Amniotic stem cell (primary cell): ENCODE measurements at places on chromosomes 3 and 15.

GRCh38 chr3:153591561-153592245 is 429.7 kb downstream of the RAP2B start:
- no peak for DNase-seq

- no peak for DNase-seq
Measured at GRCh38 chr3:72188536-72188935, 403.6 kb upstream of the PROK2 start.

GRCh38 chr3:21505711-21506460 is 245.1 kb downstream of the ZNF385D start:
- DNase-seq = no peak

DNA sequence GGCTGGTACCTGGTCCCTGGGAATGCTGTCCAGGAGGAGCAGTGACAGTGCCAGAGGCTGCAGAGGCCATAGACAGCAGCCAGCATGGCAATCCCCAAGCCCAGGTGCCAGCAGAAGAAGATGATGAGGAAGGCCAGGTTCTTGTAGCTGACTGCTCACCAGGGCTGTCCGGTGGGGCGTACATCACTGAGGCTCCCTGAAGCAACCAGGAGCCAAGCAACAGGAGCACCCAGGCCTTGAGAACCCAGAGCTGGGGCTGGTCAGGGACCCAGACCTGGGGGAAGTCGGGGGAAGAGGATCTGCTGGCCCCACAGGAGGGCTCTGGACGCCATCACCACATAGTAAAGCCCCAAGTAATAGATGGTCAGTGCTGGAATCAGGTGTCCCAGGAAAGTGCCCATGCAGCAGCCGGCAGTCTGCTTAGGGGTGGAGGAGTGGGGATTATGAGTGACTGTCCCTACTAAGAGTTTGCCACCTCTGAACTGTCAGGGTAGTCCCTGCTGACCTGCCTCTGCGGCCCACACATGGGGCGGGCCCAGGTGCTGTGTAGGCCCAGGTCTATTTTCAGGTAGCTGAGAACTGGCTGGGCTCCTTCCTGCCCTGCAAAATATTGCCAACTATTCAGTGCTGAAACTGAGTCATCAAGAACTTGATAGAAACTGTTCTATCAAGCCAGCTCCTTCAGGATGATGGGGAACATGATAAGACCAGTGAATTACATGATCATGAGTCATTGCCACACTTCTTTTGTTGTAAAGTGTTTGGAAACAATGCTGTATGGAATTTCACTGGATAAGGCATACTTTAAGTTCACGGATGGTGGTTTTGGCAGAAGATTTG is 68.7 kb downstream of the CHRD start:
- no peak for DNase-seq

DNA sequence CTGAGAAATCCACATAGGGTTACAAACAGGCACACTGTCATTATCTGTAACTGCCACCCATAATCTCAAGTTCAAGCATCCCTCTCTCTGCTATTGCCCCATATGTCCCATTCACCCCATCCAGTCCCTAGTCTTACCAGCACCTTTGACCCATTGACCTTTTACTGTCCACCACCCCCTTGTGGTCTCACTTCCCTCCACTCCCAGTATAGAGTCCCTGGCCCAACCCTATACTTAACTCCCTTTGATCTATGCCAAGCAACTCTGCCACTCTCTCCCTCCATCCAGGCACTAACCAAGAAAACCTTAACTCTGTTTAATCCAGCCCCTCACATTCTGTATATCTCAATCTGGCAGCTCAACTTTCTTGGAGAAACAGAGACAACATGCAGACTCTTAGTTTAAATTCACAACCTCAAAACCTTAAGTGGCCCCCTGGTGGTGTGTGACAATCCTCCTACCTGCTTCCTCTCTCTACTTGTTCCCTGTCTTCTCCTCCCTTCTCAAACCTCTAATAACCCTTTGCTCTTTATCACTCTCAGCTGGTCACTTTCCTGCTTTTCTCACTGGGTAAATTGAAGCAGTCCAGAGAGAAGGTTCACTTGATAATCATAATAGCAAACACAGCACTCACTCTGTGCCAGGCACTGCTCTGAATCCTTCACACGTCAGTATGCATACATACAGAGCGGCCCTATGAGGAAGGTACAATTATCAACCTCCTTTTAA is 162.7 kb downstream of the STT3B start:
- DNase-seq = no peak

DNA sequence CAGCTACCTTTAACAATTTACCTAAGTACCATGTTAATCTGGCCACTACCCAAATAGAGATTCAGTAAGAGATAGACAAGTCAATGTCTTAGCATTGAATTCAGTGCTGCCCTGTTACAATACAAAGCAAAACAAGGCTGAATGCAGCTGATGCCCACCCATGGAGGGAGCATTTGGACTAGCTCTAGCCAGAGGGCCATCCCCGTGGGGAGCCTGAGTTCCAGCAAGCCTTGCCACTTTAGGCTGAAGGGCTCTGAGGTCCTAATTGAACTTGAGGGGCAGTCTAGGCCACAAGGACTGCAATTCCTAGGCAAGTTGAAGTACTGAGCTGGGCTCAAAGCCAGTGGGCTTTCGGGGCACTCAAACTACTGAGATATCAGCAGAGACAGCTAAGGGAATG is 265.9 kb downstream of the EFHB start:
- no peak for DNase-seq

GRCh38 chr3:128399221-128399915 is 67.3 kb downstream of the DNAJB8 start:
- no peak for DNase-seq

DNA sequence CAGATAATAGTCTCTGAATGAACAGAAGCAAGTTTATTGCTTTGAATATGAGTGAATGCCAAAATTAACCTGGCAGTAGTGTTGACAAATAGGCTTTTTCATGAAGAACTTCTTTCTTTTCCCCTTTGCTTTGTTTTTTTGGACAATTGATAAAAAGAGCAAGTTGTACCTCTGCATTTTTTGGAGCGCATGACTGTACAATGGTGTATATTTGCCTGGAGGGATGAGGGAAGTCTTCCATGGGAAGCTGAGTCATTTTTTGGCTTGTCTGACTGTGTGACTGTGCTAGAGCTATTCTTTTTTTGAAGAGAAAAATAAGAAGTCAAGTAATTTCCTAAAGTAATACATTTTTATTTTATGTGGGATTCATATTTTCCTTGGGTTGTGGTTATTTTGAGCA is 186.9 kb downstream of the KLHL25 start:
- DNase-seq = peak; percentile 85

- no peak for DNase-seq
Measured at GRCh38 chr15:71880276-71880675, 69.9 kb downstream of the NR2E3 start.

GRCh38 chr3:157294953-157295352 is 135.0 kb upstream of the CCNL1 start:
- DNase-seq = no peak

DNA sequence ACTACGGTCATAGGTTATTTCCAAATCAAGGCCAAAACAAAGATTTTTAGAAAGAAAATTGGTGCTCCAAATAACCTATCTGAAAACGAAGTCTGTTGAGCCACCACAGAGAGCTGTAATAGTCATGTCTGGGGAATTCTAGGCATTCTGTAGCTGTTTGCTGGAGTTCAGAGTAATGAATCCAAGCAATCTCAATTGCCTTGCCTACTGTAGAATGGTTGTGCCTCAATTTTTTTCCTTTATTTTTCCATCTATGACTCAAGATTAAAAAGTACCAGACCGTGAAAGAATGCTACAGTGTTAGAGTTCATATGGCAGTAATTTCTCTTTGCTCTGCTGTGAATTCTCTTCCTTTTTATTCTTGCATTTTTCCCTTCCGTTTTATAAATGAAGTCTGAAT is 1007.2 kb upstream of the ALCAM start:
- peak; percentile 80 for DNase-seq

DNA sequence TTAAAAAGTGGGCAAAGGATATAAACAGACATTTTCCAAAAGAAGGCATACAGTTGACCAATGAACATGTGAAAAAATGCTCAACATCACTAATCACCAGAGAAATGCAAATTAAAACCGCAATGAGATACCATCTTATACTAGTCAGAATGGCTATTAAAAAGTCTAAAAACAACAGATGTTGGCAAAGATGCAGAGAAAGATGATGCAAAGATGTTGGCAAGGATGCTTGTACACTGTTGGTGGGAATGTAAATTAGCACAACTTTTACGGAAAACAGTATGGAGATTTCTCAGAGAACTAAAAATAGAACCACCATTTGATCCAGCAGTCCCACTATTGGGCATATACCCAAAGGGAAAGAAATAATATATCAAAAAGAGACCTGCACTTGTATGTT is 53.5 kb downstream of the TLNRD1 start:
- no peak for DNase-seq

- DNase-seq = no peak
Measured at GRCh38 chr3:66552846-66553245, 52.0 kb upstream of the LRIG1 start.

DNA sequence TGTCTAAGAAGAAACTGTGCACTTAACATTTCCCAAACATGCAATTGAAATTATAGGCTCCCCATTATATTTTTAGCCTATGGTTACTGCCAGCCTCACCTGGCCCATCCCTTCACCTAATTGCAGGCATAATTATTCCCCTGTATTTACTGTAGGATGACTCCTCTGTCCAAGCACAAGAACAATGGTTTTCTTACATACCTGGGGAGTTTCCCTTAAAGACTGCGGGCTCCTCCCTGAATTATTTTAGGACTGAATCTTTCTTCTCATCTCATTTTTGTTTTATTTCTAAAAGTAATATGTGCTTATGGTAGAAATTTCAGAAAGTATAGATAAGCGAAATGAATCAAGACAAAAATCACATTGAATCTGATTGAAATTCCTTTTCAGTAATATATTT is 11.4 kb downstream of the TM4SF1 start:
- no peak for DNase-seq

DNA sequence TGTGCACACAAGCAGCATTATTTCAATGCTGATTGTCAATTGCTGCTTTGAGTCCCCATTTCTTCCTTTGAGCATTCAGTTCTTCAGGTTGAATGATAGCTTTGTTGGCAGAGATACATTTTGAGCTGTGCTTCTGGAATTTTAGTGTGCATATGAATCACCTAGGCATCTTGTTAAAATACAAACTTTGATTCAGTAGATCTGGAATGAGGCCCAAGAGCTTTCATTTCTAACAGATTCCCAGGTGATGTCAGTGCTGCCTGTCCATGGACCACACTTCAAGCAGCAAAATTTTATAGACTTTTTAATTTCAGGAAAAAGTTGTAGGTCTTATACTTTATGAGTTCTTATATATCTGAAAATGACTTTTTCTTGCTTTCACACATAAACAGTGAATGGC is 131.1 kb downstream of the ADAMTSL3 start:
- DNase-seq = no peak

- DNase-seq = no peak
Measured at GRCh38 chr15:34353627-34354026, 10.5 kb downstream of the NUTM1 start.

GRCh38 chr3:64684715-64685261 is 3.0 kb downstream of the ADAMTS9 start:
- DNase-seq = no peak

DNA sequence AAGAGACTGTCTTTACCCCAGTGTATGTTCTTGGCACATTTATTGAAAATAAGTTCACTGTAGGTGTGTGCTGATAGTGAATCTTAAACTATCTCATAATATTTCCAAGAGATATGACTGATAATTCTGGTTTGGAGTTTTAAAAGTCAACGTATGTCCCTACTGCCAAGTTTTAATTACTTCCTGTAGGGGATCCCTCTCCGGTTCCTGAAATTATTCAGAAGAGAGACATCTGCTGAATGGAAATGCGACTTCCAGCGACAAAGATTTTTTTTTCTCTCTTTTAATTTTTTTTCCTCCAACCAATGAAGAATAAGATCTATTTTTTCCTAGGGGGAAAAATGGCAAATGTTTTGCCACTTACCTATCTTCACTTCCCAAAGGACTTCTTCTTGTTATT is 498.9 kb upstream of the TGFBR2 start:
- no peak for DNase-seq

DNA sequence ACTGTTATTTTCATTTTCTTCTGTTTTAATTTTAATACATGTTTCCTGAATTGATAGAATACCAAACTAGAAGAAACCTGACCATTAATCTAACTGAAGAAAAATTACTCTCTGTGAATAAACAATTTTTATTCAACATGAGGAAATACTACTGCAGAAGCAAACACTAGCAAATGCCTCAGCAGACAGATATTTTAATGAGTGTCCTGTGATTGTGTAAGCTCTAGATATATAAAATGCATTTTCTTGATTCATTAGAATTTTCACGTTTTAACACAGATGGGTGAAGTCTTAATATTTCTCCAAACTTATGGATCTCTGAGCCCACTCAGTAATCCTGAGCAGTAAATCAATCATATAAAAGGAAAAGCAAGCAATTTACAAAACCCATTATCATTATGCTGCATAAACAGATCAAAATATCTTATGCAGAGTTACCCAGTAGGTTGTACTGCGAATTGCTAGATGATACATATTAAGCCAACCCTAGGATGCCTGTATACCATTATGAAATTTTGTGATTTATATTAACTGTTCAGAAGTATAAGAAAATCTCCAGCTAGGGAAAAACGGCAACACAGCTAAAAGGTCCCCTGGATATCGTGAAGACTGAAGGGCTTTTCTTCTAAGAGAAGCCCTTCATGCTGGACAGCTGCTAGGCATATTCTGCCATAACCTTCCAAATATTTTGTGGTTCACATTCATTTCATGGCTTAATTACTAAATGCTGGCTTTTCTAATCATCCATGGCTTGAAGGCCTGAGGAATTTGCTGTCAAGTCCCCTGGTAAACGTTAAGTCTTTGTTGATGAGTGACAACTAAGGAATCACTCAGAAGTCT is 157.7 kb upstream of the TGFBR2 start:
- DNase-seq = no peak

GRCh38 chr3:180575571-180575970 is 26.4 kb upstream of the TTC14 start:
- no peak for DNase-seq

DNA sequence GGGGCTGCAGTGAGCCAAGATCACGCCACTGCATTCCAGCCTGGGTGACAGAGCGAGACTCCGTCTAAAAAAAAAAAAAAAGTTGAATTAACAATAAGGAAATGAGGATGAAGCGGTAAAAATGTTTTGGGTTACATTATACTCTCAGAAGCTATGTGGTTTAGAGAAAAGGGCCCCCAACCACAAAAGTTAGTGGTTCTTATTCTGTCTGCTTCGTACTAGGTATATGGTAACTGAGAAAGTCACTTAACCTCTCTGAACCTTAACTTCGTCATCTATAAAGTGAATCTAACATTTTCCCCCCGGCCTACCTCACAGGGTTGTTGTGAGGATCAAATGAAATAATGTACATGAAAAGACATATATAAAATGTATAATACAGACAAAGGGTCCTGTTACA is 38.4 kb upstream of the EHHADH start:
- DNase-seq = no peak

GRCh38 chr3:183288117-183288516 is 35.1 kb downstream of the B3GNT5 start:
- no peak for DNase-seq

- no peak for DNase-seq
Measured at GRCh38 chr15:99385005-99385669, 133.9 kb downstream of the LRRC28 start.

- no peak for DNase-seq
Measured at GRCh38 chr3:17932136-17932771, 189.8 kb upstream of the TBC1D5 start.

- no peak for DNase-seq
Measured at GRCh38 chr15:63035977-63036376, 6.6 kb upstream of the TPM1 start.
